ENCODE measurements at places on chromosomes 5 and 9.

DNA sequence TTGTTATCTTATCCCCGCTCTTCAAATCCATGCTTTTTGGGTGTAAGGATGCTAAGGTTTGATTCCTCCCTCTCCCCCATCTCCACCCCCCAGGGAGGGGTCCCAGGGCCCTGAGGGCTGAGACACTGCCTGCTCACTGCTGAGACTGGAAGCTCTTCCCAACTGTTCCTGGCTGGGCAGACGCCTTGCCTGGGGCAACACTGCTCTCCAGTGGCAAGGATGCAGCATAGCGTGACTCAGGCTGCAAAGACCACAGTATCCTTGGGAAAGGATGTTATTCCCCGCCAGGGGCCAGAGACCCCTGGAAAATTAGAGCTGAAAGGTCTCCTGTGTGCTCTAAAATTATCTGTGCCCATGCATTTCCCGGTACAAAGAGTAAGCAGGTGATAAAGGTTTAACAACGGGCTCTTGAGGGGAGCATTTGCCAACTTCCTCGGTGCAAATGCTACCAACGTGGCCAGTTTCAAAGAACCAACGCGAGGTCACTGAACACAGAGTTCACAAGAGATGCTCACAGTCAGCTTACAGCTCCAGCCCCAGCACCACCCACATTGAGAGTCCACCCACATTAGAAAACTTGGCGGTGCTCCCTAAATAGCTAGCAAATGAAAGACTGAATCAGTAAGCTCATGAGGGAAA, 271.9 kb downstream of the NSG2 start:
- no peak for DNase-seq

- DNase-seq = no peak
Observed at GRCh38 chr9:38088006-38088925, 19.2 kb upstream of the SHB start.

DNA sequence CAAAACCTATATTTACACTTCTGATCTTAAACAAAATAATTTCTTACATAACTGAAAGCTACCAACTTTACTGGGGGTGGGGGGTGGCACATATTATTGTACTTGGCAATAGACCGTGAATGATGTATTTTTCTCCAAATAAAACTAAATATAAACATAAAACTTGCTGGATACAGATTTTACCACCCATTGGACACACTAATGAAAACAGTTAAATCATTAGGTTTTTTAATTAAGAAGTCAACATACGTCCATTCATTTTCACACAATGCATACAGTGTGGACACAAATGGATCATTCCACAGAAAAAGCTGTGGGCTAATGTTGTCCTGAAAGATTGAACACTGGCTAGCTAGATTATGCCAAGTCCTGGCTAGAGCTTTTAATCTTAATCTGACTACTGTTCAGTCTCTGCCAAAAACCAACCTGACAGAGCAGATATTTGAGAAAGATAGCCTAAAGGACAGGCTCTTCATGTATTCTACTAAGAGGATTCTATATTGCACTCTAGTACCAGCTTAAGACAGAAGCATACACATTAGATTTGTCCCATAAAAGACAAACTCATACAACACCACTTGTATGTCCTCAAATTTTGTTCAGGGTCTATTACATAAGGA, 118.1 kb downstream of the SIL1 start:
- DNase-seq = no peak

DNA sequence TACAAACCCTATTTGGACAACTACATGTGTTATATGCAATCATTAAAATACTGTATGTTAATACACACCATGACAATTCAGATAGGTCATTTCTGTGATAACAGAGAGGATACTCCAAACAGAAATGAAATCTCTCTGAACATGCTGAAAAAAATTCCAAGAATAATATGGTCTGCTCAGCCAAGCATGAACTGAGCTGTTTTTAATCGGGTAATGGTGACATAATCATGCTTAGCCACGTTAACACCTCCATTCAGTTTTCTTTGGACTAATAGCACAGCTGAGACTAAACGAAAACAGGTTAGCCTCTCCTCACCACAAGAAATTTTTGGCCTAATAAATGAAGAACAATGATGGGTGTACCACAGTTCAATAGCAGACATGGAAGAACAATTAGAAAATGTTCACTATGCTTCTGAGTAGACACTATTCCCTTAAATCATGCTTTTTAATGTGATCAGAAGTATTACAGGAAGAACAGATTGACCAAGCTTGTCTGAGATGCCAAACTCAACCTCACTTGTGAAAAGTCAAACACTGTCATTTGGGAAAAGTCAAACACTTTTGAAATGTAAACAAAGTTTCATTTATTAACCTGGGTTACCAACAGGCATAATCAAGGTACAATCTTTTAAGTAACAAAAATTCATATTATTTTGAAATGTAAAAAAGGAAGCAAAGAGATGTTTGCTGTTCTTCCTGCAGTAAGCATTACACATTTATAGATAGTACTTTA, 19.4 kb downstream of the RAB14 start:
- no peak for DNase-seq

DNA sequence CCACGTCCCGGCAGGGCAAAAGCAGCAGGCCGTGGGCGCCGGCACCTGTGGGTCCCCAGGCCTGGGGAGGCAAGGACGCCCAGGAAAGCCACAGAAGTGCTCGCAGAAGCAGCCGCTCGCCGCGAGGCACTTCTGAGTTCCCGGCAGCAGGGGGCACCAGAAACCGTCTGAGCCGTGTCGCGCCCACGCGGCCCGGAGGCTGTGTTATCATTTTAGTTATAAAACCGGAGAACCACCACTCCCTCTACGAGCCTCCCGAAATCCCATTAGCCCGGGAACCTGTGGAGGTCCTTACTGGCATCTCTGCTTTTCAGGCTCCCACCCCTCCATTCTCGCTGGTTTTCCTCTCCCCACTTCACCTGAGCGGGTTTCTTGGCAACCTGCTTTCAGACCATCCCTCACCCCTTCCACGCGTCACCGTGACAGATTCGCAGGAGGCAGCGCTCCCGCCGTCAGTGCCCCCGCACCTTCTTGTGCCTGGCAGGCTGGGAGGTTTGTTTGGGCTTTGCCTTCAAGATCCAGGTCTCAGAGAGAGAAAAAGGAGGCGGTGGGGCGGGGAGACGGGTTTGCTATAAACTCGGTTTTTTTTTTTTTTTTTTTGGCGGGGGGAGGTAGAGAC, 2.3 kb downstream of the GDNF start:
- DNase-seq = peak; percentile 77

DNA sequence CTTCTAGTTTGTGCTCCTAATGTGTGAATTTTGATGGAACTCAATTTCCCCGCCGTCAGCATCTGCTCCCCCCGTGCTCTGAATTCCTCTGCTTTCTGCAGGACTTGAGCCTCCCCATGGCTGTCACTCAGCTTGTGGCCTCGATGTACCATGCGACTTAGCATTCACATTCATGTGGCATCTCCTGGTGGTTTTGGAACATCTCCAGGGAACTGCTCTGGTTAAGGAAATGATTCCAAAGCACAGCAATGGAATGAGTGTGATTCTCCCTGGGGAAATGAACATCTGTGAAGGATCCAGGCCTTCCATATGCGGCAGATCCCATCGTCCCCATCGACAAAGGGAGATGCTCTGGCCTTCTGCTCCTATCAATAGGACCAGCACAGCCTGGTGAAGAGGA, 119.0 kb downstream of the ENTREP1 start:
- DNase-seq = peak; percentile 77

DNA sequence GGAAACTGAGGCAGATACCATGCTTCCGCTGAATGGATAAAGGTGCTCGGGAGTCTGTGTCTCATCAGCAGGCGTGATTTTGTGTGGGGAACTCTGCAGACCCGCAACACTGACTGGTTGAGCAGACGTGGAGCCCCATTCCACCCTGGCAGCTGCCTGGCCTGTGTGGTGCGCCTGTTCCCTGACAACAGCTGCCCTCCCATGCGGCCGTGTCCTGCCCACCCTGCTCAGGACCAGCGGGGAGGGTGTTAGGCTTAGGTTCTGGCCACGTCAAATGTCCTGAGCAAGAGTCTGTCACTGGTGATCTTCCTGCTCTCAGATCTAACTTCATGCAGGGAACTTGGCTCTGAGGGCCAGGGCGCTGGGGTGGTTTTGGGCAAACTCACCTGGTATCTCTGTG, 417.7 kb upstream of the IRX4 start:
- DNase-seq = no peak

DNA sequence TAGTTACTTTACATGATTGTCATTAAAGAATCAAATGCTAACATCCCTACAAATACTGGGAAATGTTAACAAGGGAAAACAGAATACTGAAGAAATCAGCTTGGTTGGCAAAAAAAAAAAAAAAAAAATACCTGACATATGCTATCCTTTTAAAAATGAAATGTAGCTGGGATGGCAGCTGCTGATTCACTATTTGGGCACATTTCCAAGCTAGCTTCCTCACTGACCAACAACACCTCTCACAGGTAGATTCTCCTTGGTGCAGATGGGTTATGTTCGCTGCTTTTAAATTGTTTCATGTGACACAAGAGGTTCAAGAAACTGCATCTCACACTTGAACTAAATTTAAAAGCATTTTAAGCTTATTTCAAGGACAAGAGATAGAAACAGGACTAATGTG, 6.1 kb upstream of the PRUNE2 start:
- DNase-seq = no peak

- DNase-seq = no peak
Observed at GRCh38 chr5:79130781-79131180, 19.2 kb downstream of the BHMT start.

- no peak for DNase-seq
Observed at GRCh38 chr9:86809759-86810367, 137.4 kb downstream of the GAS1 start.

DNA sequence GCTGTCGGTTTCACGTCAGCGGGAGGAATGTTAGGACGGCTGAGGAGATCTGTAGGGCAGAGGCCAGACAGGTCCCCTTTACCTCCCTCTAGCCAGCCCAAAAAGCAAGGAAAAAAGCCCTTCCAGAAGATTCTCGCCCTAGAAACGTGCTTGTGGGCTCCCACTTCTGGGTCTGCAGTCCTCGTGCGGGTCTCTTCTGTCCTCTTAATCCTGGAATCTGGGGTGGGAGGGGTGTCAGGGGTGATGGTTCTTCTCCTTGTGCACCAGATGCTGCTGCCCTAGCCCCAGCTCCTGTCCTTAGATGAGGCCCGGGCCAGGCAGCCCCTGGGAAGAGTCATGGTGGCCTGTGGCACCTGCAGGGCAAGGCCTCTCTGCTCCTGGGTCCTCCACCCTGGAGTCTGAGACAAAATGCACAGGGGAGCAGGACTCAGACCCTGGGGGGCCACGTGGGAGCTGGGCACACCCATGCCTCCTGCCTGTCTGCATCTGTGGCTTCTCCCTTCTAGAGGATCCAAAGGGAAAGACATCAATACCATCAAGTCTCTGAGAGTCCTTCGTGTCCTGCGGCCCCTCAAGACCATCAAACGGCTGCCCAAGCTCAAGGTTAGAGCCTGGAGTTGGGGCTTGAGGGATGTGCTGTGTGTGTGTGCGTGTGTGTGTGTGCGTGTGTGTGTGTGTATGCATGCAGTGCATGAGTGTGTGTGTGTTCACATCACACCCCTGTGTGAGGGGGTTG, 174.2 kb downstream of the CACNA1B start:
- no peak for DNase-seq

DNA sequence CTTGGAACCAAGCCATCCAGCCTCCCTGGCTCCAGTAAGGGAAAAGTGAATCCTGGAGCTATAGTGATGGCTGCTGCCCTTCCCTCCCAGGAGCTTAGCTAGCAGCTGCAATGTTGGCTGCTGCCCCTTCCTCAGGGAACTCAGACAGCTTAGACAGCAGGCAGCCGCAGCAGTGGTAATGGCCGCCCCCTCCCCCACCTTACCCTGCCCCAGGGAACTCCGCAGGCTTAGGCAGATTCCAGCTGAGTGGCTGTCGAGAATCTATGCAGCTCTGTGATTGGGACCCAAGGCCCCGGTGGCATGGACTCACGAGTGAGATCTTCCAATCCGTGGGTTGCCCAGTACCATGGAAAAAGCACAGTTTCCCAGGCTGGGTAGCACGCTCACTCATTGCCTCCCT, 378.6 kb downstream of the NNT start:
- no peak for DNase-seq

GRCh38 chr5:36492984-36493654, 113.3 kb upstream of the SLC1A3 start:
- peak; percentile 60 for DNase-seq

- no peak for DNase-seq
Observed at GRCh38 chr9:124394167-124394566, 21.1 kb downstream of the PSMB7 start.

DNA sequence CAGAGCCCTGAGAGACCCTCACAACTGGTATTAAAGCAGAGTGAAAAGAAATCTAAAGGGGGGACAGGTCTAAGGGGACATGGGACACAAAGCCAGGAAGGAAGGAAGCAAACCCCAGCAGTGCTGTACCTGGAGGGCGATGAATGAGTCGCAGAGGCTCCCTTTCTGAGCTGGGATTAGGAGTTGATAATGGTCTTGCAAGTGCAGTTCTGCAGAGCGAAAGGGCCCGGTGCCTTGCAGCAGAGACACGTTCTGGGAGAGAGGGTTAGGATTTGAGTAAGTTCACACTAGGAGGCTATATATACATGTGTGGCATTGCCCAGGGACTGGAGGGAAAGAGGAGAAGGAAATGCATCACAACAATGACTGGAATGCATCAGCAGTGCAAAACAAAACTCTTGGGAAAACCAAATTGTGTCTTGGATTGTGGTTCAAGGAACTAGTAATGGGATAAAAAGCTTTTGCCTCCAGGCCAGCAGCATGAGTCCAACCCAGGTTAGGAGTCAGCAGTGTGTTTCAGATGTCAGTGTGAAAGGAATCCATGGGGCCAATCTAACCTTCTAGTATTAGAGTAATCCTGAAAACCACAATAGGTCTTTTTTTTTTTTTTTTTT, 38.8 kb upstream of the LIFR start:
- no peak for DNase-seq

DNA sequence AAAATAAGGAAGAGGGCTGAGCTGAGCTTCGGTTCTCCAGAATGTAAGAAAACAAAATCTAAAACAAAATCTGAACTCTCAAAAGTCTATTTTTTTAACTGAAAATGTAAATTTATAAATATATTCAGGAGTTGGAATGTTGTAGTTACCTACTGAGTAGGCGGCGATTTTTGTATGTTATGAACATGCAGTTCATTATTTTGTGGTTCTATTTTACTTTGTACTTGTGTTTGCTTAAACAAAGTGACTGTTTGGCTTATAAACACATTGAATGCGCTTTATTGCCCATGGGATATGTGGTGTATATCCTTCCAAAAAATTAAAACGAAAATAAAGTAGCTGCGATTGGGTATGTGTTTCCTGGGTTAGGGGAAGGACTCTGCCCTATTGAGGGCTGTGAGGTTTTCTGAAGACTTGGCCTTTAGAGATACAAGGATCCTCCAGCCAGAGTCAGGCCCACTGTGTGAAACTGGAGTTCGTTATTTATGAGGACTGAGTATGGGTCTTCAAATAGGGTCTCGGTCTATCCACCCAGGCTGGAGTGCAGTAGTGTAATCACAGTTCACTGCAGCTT, 3.8 kb downstream of the EGR1 start:
- DNase-seq = no peak

DNA sequence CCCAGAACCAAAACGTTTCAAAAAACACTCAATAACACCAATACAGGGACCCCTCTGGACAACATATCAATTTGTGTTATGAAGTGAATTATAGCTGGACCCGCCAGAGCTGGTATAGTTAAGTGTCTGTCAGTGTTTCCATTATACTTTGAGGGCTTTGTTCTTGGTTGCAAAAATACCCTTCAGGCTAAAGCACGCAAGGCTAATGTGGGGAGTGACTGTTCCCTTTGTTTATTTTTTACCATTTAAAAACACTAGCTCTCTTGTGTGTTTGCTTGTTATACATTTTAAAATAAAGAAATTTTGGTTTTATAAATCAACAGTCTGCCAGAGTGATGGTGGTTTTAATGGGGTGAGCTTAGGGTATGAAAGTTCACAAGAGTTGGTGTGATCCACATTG, 859.5 kb downstream of the PTPRD start:
- DNase-seq = no peak
